ENCODE measurements at places on chromosomes 1 and 21.

GRCh38 chr1:65362545-65362944 is 53.2 kb downstream of the DNAJC6 start:
- no peak for DNase-seq

DNA sequence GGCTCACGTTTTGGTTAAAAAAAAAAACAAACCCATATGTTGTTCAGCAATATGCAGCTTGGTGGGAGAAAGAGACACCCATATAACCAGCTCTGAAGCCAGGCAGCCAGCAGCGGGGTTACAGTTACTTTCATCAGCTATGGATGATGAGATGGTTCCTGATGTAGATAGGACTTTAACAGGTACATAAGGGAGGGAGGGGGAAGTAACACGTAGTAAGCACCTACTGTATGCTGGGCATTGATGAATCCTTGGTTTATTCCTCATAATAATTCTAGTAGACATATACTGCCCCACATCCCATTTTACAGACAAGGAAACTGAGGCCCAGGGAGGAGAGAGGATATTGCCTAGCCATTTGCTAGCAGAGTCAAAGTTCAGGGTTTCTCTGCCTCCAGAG is 2.0 kb downstream of the SLC1A7 start:
- no peak for DNase-seq

DNA sequence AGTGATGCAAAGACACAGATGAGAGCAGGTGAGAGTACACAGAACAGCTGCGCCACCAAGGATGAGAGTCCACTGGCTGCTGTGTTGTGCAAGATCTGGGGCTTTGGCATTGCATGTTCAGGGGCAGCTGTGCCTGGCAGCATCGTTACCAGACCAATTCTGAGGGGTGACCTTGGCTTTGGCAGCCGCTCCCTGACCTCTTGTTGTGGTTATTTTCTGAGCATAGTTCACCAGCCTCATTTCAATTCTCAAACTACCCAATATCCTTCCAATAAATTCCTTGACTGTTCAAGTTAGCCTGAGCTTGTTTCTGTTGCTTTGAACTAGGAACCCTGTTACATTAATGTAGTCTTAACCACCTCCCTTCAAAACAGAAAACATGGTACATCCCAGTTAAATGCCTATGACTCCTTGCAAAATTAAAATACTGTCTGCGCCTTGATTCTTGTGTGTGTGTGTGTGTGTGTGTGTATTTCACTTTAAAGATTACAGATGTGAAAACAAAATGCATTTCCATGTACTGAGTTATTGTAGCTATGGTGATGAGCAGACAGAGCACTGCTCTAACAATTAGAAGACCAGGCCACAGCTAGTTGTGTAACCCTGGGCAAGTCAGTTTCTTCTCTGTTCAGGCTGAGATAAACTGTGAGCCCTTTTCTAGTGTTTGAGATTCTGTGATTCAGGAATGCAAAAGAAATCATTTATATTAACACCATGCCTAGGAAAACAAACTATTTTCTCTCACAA is 106.3 kb upstream of the GUCA2B start:
- DNase-seq = no peak

- no peak for DNase-seq
These were observed at the start of gene ADAMTS5 for GRCh38 chr21:26967062-26967913. ADAMTS5 (minus strand) TSS chr21:26967088; CDS start chr21:26966391, 697 bp downstream.

DNA sequence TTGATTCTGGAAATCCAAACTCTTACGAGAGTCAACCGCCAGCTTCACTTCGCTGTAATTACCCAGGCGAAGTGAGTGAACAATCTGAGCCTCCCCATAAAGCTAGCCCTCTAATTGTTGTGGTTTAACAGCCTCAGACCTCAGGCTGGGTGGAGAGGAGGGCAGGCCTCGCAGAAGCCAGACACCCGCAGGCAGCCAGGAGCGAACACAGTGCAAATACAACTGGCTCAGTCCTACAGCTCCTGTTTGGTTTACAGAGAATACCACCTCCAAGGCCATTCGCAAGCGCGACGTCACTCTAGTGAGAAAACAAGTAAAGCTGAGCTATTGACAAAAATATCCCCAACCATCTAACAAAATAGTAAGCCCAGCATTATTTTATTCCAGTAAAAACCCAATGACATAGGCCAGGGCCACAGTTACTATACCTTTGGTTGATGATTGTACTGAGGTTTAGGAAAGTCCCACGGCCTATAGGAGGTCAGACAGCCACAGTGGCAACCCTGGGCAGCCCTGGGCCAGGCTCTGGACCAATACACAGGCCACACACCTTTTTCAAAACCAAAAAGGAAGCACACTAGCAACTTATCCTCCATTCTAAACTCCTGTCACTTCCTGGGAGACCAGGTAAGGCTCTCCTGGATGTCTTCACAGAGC is 163.3 kb downstream of the ETS2 start:
- no peak for DNase-seq

DNA sequence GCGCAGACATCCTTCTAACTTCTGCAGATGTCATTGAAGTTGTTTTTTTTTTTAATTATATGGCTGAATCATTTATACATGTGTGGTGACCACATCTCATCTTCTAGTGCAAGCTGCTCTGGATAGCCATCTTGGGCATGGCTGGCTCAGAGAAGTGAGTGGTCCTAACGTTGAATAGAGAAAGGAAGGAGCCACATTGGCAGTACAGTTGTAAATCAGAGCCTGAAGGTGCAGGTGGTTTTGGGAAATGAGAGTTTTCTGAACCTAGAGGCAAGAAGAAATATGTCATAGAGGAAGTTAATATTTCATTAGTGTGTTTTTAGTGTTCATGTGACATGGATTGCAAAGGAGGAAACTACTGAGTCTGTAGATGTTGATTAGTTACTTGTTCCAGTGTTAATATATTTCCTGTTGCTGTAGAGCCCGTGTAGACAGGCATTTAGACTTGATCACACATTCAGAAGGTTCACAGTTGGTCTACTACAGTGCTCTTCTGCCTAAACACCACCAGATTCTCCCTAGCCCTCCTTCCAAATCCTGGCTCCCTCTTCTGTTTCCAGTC is 163.7 kb downstream of the ROR1 start:
- no peak for DNase-seq

DNA sequence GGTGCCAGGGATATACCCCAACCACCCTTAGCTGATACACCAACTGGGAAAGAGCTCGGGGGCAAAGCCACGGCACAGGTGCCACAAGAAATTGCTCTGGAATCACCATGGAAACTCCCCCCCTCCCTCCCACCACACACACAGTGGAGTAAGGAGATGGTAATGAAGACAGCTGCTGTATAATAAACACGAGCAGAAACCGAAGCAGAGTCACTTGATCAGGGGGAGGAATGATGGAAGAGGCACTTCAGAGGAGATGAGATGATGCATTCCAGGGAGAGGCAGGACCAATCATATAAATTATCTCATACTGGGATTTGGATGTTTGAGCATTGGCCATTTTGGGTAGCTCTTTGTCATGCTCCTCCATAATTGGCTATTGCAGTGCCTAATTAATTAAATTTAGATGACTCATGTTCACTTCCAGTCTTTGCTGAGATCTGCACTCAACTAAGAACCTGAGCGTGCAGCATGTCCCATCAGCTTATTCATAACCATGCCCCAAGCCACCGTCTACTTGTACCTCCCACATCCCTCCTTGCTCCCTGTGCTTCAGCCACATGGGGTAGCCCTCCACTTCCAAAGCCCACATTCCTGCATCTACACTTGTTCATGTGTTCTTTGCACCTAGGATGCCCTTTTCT is 189.5 kb downstream of the ZSCAN20 start:
- no peak for DNase-seq

DNA sequence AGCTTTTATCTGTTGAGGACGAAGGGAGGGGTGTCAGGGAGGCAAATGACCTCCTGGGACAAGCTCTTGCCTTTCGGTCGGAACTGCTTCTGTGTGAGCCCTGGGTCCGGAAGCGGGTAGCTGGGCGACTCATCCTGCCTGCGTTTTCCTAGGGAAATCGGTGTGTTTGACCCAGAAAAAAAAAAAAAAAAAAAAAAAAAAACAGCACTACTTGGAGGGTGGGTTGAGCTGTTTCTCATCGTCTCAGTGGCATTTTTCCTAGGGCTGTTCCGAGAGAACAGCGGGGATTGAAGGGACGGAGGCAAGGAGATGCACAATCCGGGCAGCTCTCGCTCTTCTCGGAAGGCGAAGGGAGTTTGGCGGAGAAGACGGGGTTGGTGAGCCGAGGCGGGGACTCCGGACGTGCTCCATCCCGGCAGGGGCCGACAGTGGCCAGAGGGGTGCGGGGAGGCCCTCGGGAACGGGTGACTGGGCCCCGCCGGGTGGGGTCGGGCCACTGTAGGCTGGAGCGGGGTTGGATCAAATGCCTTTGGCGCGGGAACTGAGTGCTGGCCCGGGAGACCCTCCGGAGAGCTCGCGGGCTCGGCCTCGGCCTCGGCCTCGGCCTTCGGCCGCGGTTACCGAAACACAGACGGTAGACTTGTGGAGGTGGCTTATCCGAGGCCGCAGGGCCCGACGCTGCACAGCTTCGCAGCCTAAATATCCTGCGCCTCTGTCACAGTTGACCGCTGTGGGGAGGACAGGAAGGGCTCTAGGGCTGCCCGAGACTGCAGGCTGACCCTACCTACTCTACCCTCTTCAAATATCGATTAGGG is 2.4 kb upstream of the BARHL2 start:
- no peak for DNase-seq

DNA sequence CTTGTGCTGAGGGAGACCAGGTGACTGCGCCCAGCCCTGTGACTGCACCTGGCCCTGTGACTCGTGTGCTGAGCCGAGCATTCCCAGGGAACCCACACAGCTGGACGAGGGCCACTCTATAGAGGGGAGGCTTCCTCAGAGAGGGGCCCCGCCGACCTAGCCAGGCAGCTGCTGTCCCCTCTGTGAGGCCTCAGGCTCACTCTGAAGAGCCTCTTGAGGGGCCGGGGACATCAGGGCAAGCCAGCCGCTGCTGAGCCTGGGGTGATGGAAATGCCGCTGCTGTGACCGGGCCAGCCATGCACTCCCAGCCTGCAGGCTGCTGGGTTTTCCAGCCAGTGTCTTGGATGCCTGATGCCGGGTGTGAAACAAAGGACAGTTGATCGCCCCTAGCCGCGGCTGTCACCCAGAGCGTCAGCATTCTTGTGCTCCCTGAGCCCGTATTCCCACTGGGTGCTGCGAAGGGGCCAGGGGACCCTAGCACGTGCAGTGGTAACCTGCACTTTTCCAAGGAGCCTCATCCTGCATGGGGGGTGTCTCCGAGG is 17.5 kb downstream of the PFKL start:
- no peak for DNase-seq

- no peak for DNase-seq
These were observed 16.6 kb upstream of the USP24 start for GRCh38 chr1:55231745-55232144.

DNA sequence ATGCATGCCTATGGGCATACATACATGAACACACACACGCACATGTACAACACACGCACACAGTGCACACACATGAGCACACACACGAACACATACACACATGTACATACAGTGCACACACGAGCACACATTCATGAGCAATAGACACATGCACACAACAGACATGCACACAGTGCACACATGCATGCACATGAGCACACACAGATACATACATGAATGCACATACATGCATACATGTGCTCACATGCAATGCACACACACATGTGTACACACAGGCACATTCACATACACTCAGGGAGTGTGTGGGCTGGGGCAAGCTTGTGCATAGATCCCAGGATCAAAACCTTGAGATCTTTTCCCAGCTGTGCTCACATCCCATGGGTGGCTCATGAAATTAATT is 18.9 kb downstream of the CRYAA start:
- no peak for DNase-seq

DNA sequence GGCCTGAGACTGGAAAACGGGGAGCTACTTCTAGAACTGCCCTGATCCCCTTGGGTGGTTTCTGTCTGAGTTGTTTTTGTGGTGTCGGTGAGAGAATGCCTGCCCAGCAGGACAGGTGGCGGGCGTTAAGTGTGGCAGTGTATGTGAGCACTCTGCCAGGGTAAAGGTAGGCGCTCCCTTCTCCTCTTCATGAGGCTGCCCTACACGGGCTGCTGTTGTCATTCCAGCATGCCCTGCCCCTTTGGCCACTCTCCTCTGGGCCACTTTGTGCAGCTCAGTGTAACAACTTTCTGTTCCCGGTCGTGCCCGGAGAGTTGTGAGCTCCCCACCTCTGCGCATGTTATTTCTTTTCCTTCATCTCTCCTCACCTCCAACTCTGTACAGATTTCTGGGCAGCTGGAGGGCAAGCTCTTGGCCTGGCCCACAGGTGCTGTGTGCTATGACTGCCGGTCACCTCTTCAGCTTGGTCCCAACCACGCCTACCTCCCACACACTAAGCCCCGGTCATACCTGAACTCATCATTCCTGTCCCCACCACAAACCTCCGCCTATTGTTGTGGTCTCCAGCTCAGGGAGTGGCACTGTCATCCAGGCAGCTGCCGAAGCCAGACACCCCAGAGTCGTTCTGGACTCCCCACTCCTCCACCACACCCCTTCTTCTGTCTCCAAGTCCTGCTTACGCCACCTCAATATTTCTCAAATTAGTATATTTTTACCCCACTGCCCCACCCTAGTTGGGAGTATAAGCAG is 69.0 kb downstream of the GADD45A start:
- DNase-seq = no peak

- DNase-seq = no peak
These were observed 2.7 kb upstream of the KIAA0040 start for GRCh38 chr1:175195281-175195680.

DNA sequence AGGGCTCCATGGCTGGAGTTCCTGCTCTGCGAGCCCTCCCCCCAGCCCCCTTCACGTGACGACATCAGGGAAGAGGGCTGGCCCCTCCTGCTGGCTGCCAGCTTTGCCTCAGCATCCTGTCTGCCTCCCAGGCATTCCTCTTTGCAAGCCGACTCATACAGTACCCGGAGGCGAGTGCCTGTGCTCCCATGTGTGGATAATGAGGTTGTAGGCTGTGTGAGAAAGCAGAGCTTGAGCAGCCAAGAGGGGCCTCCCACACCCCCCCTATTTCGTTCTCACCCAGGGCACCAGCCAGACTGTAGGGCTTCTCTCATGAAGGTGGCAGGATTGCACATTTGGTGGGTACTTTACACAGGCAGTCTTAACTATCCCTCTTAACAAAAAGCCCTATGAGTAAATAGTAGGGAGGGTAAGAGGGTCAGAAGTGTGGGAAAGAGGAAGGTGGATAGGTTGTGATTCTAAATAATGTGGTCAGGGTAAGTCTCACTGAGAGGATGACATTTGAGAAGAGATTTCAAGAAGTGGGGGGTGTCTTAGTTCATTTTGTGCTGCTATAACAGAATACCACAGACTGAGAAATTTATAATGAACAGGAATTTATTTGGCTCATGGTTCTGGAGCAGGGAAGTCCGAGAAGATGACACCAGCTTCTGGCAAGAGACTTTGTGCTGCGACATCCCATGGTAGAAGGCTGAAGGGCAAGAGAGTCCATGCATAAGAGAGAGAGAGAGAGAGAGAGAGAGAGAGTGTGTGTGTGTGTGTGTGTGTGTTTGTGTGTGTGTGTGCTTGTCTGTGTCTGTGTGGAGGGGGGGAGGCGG is 113.5 kb downstream of the OMA1 start:
- DNase-seq = no peak

GRCh38 chr1:27621051-27621920 is 13.7 kb downstream of the FGR start:
- DNase-seq = no peak

All from bone marrow (tissue), 2 donors.